Mononuclear cell (primary cell): ENCODE measurements at places on chromosomes 2 and 18. TPM values are rescaled to one million over a fixed set of nuclear protein-coding genes. Genes with fewer than 3 reads are reported as not detected.

Gene FAM124B
- total RNA-seq: 1.6 TPM

Gene ARHGAP25
- 28.2 TPM for total RNA-seq

Gene GPR155
- total RNA-seq: 12.9 TPM

Gene CAVIN2
- 139 TPM for total RNA-seq

Gene SYT4
- total RNA-seq: under 0.01 TPM

Gene CDH20
- total RNA-seq: 0.10 TPM

Gene SLC1A4
- total RNA-seq: 3.6 TPM

Gene ALPI
- total RNA-seq: not detected

Gene SH3RF3
- total RNA-seq: 2.2 TPM

Gene ASNSD1
- total RNA-seq: 65.1 TPM

Gene GRB14
- total RNA-seq: 2.0 TPM

Gene RAPGEF4
- total RNA-seq: 2.4 TPM

Gene HIBCH
- total RNA-seq: 2.0 TPM

Gene KLF7
- 81.5 TPM for total RNA-seq

Gene KLHL29
- total RNA-seq: 1.0 TPM

Gene MOGAT1
- total RNA-seq: not detected

Gene ATP6V1C2
- total RNA-seq: not detected

Gene ZNF804A
- 0.73 TPM for total RNA-seq

Gene C2orf81
- total RNA-seq: 0.94 TPM

Gene COL4A4
- total RNA-seq: 0.21 TPM

Gene IL1B
- 3,994 TPM for total RNA-seq

Gene RIT2
- total RNA-seq: not detected

Gene EVX2
- not detected for total RNA-seq

Gene DAW1
- total RNA-seq: not detected

Gene ZNF519
- 6.9 TPM for total RNA-seq

Gene RND3
- total RNA-seq: 0.42 TPM

Gene TIA1
- 57.1 TPM for total RNA-seq

Gene SLC9A4
- total RNA-seq: under 0.01 TPM

Gene HOXD13
- total RNA-seq: not detected

Gene SCN3A
- 3.3 TPM for total RNA-seq

Gene CD207
- 0.10 TPM for total RNA-seq

Gene SERPINB3
- not detected for total RNA-seq

Gene CXCR1
- total RNA-seq: 0.10 TPM

Gene LYG2
- not detected for total RNA-seq

Gene LCT
- 0.10 TPM for total RNA-seq
